Upper lobe of left lung (tissue), 6 donors: ENCODE measurements at places on chromosomes 2 and 18. TPM values are rescaled to one million over a fixed set of nuclear protein-coding genes. Genes with fewer than 3 reads are reported as not detected.

GRCh38 chr2:55245411-55245810 lies 12.9 kb downstream of the RPS27A start:
- no peaks in the 10 kb centered on the region for H3K27me3 ChIP-seq
- no peak for DNase-seq
- no peak overlapping the region for H3K4me3 ChIP-seq
- H3K36me3 ChIP-seq: peaks cover 34% of the 10 kb centered on the region
- no peak overlapping the region for H3K27ac ChIP-seq
- no peaks in the 10 kb centered on the region for H3K4me1 ChIP-seq

GRCh38 chr18:56285387-56286065 lies 352.9 kb downstream of the TXNL1 start:
- no peaks in the 10 kb centered on the region for H3K36me3 ChIP-seq
- H3K27me3 ChIP-seq: no peaks in the 10 kb centered on the region
- no peak for DNase-seq
- H3K4me3 ChIP-seq: no peak overlapping the region
- H3K4me1 ChIP-seq: no peaks in the 10 kb centered on the region

- DNase-seq: no peak
- H3K36me3 ChIP-seq: no peaks in the 10 kb centered on the region
- H3K27me3 ChIP-seq: no peaks in the 10 kb centered on the region
- no peak overlapping the region for H3K27ac ChIP-seq
- no peak overlapping the region for H3K4me3 ChIP-seq
These were observed 392.8 kb downstream of the TNS1 start for GRCh38 chr2:217609952-217610351.

DNA sequence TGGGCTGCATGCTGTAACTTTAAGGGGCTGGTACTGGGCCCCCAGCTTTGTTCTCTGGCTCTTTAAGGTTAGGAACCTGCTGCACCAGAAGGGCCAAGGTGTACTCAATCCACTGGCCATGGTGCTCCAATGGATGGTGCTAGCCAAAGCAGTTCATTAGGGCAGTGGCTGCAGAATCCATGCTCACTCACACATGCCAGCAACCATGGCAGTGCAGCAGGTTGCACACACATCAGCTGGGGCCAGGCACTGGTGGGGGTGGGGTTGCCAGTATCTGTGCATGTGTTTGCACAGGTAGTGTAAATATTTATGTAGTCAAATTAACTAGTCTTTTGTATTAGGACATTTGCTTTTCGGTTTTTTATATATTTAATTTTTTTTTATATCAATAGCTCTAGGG lies 228.3 kb upstream of the EPC2 start:
- H3K27me3 ChIP-seq: no peaks in the 10 kb centered on the region
- no peaks in the 10 kb centered on the region for H3K4me1 ChIP-seq
- H3K4me3 ChIP-seq: no peak overlapping the region
- no peaks in the 10 kb centered on the region for H3K36me3 ChIP-seq

DNA sequence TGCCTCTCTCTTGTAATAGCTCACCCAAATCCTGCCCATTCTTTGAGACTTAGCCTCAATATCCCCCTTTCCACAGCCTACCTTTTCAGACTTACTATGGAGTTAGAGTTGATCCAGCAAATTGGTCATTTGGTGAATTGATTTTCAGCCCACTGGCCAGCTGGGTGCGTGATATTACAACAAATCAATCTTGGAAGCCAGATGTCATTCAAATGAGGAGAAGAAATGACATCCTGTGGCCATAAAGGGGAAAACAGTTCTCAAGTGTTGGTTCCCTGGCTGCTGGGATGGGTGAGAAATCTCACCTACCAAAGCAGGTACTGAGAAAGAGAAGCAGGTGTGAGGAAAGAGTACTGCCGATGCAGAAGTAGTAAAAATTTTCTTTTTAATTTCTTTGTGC lies 36.7 kb upstream of the FOXI3 start:
- no peaks in the 10 kb centered on the region for H3K27me3 ChIP-seq
- H3K27ac ChIP-seq: no peak overlapping the region
- H3K4me3 ChIP-seq: no peak overlapping the region
- no peaks in the 10 kb centered on the region for H3K4me1 ChIP-seq
- no peaks in the 10 kb centered on the region for H3K36me3 ChIP-seq

GRCh38 chr2:54859997-54860701 lies 136.7 kb downstream of the EML6 start:
- H3K27me3 ChIP-seq: no peaks in the 10 kb centered on the region
- DNase-seq: no peak
- no peak overlapping the region for H3K4me3 ChIP-seq

The ASXL3 gene
- 2.1 TPM for total RNA-seq

The RGPD4 gene
- 0.17 TPM for total RNA-seq
